ENCODE measurements at places on chromosomes 12 and 14.

GRCh38 chr12:27689558-27690180, 6.6 kb upstream of the REP15 start:
- no peak for DNase-seq

DNA sequence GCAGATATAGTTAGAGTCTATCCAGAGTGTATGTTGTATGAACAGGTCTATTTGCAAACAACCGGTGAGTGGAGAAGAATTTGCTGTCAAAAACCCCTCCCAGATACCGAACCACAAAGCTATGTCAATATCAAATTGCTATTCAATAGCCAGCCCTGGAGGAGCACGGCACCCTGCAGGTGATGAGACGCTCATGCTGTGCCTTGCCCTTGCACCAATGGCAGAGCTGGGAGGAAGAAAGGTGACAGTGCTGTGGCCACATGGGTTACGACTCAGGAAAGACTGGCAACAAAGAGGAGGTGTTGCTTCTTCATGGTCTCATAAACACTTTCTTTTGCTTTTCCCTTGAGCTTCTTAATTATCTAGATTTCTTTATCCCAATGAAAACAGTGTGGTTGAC, 55.7 kb downstream of the PAX9 start:
- no peak for DNase-seq

DNA sequence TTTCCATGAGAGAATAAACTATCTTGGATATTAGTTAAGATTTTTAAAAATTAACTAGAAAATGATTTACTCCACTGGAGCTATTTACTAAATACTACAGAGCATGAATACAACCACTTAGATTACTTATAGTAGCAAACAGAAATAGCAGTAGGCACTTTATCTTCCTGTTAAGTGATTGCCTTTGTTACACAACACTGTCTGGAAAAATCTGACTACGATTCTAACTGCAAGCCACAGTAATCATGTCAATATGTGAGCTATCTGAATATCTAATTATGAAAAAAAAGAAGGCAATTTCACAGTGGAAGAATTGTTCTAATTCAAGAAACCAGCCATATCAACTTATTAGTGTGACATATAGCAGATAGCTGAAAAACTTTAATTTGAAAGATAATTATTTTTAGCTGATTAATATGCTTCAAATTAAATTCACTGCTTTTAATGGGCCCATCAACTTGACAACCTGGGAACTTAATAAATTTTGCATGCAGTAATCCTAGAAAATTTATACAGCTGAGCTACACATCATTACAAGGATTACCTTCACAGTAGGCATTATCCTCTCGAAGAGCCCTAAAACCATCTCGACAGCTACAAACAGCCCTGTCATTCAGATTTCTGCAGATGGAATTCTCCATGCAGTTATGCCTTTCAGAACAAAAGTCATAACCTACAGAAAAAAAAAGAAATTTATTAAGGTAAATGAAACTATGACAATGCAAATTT, 172.8 kb downstream of the NELL2 start:
- no peak for DNase-seq

DNA sequence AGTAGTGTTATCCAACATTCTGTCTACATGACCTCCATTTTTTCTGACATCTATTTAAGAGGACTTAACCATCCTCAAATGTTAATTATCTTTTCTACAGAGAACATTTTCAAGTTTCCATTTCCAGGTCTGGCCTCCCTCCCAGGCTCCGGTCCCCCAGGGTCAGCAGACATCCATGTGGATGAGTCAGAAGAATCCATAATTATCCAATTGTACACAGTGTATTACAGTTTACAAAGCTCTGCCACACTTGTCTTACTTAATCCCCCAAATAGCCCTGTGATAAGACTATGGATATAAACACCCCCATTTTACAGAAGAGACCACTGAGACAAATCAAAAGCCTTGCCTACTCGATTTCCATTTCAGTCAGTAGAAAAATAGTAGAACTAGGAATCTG, 65.0 kb downstream of the SLC8A3 start:
- DNase-seq: no peak

GRCh38 chr12:6374028-6374785, 1.2 kb downstream of the SCNN1A start:
- DNase-seq: no peak

GRCh38 chr14:67510121-67510520, 21.6 kb upstream of the TMEM229B start:
- DNase-seq: no peak

DNA sequence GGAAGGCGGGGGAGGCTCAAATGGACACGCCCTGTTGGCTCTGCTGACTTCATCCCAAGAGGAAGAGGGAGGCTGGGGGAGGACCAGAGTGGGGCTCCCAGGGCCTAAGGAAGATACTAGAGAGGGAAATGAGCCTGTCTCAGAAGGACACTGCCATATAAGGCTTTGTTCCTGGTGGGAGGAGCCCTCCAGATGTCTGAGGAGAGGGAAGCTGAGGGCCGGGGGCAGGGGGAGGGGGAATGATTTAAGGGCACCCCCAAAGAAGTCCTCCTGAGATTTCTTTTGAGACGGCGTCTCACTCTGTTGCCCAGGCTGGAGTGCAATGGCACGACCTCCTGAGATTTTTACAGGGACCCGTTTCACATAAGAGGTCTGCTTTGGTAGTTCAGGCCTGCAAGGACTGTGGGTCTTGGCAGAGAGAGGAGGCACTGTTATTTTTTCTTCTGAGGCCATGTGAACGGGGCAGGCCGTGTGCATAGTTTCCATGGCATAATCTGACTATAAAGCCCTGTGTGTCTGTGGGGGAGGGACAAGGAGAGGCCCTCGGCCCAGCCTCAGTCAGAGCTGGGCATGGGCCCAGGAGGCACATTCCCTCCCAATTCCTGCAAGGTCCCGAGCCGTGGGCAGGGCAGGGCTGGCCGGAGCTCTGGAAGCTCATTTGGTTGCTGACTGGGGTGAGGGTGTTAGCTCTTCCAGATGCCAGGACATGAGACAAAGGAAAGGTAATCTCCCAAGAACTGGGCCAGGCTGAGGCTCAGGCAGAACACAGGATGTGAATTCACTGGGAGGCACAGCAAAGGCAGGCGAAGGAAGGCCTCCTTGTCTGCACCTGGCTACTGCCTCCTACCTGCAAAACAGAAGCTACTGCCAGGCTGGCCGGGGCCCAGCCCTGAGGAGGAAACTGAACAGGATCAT, 22.2 kb upstream of the PLEKHG3 start:
- no peak for DNase-seq

- DNase-seq: no peak
These were observed 30.7 kb downstream of the TMEM229B start for GRCh38 chr14:67457782-67458181.

- DNase-seq: no peak
These were observed 653.3 kb upstream of the MIS18BP1 start for GRCh38 chr14:45906257-45906656.

DNA sequence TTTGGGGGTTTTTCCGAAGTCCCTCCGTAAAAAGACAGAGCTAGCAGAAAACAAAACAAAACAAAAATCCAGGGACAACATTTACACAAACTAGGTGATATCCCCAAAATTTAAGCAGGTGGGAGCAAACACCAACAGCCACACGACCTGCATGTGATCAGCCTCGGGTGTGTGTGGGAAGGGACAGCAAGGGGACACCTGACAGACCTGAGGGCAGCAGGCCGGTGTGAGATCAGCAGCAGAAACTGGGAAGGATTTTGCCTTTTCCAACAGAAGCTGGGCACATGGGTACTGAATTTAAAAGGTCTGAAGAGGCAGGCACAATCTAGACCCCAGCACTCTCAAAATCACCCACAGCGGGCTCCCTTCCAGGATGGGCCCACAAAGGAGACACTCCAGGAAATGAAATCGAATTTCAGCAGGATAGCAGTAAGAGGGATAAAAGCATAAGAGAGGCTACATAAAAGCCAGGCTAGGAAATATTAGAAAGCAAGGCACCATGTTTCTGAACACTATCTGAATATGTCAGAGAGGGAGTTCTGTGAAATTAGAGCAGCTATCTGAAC, 36.5 kb upstream of the SELPLG start:
- DNase-seq: no peak

GRCh38 chr14:41137741-41138140, 468.9 kb upstream of the LRFN5 start:
- no peak for DNase-seq

GRCh38 chr14:103023881-103024473, 33.4 kb downstream of the CDC42BPB start:
- no peak for DNase-seq

- no peak for DNase-seq
These were observed 7.5 kb upstream of the CHD4 start for GRCh38 chr12:6614513-6615172.

DNA sequence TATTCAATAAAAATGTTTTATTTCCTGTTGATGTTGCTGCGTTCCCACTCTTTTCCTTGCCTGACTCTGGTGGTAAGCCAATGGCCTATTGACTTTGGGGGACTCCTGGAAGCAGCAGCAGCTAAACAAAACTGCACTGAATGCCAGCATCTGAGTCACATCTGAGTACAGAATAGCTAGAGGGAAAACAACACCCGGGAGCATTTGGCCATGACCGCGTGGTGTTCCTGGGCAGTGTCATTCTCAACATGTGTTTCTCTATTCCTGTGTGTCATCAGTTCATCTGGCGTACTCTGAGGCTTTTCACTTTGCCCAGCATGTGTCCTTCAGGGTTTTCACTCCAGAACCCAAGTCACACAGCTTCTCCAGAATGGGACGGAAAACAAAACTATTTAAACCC, 238.8 kb downstream of the PAWR start:
- DNase-seq: no peak

DNA sequence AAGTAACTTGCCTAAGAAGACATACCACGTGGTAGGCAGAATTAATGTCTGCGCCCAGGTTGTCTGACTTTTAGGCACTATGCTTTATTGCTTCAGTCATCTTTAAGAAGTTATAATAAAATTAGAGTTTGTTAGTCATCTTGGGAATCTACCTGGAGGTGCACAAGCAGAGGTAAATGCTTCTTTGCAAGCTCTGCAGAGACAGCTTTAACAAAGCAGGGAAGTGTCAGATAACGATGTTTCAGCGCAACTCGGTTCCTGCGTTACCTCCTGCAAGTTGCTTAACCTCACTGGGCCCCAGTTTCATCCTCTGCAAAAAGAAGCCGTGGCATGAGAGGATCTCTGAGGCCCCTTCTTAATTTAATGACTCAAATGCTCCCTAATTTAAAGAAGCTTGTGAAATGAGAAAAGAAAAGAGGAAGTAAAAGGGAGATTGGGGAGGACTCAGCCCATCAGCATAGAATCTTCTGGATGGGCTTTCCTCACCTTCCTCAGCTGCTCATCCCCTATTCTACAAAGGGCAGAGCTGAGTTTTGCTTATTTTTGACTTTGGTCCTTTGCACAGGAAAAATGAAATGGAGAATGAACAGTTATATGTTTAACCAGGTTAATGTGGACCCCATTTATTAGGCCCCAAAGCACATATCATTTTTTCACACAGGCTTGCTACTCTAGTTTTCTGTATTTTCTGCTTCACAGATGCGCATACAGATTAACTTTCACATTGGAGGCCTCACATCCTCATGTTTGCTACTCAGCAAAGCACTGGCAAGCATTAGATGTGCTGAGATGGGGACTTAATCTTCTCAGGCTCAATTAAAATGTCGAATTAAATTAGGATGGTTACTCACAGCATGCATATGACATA, 5.1 kb downstream of the ARHGDIB start:
- no peak for DNase-seq

GRCh38 chr12:92085040-92085735, 60.5 kb downstream of the BTG1 start:
- DNase-seq: no peak

DNA sequence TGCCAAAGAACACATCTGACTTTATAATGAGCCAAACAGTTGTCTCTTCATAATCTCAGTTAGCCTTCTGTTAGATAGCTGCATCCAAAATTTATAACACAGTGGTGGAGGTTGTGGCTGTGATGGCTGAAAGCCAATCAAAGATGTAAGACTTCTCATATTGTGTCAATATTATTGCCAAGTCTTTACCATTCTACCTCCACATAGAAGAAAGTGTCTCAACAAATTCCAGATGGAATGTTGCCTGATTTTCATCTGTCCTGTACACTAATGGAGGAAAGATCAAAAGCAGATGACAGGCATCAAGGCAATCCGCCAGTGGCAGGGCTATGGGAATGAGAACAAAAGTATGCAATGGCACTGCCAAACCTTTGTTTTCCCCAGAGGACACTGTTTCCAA, 813.1 kb upstream of the NOVA1 start:
- DNase-seq: no peak

- DNase-seq: no peak
These were observed 40.3 kb downstream of the SOCS2 start for GRCh38 chr12:93612776-93613175.

DNA sequence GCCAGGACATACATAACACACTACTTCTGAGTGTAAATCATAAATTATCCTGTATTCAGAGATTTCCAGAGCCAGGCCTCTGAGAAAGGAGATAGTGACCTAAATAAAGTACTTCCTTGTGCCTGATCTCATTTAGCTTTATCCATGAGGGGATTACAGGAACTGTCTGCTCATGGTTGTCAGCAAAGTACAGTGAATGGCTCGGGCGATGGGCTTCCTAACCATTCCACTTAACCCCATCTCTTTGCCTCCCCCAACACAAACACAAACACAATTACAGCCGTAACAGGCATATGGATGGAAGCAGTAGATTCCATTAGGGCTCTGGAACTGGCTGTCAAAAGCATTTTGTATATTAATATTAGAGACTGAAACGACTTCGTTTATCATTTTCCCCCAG, 206.7 kb upstream of the CPNE8 start:
- no peak for DNase-seq

- DNase-seq: peak; percentile 52
These were observed 50.9 kb upstream of the BICDL1 start for GRCh38 chr12:119938049-119938667.

DNA sequence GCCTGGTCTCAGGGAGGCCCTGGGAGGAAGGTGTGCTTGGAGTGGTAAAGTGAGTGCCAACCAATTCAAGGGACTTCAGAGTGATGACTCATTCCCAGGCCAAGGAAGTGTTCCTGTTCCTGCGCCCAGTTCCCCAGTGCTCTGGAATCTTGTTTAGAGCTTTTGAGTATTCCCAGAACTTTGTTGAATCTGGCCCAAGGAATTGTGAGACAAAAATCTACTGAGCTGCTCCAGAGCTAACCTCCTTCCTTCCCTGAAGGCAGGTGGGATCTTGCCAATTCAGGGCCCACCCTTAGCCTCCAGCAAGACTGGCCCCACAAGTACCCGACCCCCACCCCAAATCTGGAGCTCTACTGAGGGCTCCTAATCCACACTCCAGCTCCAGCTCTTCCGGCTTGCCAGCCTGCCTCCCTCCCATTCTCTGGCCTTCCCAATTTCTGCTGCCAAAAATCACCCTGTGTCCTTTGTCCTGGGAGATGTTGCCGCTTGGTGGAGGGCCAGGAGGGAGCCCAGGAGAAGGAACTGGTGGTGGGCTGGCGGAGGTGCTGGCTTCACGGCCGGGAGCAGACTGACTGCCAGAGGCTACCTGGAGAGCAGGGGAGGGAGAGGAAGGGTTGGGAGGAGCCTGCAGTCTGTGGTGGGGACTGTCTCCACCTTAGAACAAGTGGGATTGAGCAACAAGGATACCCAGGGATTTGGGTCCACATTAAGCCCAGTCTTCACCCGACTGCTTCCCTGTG, 2.0 kb upstream of the ATN1 start:
- DNase-seq: no peak

- DNase-seq: no peak
These were observed 1.8 kb downstream of the STAC3 start for GRCh38 chr12:57248934-57249742.

Measured in stimulated activated CD8-positive, alpha-beta memory T cell treated with anti-CD3 and anti-CD28 coated beads, Interleukin-4, amount 100 ng/mL, for 1 hour (primary cell).